ENCODE measurements at places on chromosomes 4 and X.

GRCh38 chrX:129404670-129405008 lies 118.7 kb downstream of the SMARCA1 start:
- no peak for DNase-seq

- DNase-seq, result no peak
These were observed 10.8 kb upstream of the ADH1A start for GRCh38 chr4:99301376-99302164.

- DNase-seq, result no peak
These were observed 1.5 kb downstream of the FUNDC2 start for GRCh38 chrX:155028129-155028528.

DNA sequence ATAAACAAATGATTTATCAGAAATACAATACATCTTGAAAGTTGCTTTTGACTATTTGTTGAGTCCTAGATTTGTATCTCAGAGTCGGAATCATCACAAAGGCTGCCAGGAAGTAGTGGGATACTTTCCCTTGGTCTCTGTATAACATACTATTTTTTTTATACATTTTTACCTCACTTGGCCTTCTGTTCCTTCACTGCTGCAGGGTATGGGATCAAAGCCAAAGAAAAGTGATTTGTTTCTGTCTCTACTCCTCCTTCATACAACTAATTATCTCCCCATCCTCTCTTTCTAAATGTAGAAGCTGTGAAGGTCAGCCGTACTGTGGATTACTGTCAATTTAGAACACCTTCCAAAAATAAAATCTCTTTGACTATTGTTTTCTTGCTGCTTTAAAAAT lies 24.9 kb downstream of the PALLD start:
- DNase-seq, result no peak

DNA sequence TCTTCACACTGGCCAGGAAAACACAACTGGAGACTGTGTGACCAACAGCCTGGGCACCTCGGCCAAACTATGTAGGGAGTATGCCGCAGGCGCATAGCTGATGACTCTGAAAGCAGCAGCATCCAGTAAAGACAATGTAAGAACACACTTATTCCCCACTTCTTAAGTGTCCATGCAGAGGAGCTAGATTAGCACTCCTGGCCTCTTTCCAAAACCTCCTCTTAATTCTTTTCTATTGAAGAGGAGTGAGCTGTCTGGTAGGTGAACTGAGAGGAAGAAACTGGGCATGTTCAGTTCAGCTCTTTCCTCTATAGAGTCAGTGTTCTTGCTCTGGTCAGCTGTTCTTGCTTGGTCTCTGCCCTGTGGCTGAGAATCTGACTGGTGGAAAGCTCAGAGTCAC lies 21.1 kb downstream of the NMU start:
- DNase-seq, result no peak
